ENCODE measurements at places on chromosomes 13 and 19.

DNA sequence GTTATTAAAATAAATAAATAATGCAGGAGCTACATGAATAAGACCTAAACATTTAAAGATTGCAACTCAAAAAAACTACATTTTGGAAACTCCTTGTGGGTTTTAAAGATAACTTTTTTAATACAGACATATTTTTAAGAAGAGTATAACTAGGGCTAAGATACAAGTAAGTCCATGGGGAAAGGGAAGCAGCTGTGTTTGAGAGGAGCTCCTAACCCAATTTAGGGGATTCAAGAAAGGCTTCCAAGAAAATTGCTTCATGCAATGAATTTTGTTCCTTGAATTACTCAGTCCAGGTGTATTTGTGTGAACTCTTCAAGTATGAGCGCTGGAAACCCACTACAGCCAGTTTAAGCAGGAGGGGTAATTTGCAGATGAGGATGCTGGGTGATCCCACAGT, 44.1 kb upstream of the C13orf42 start:
- DNase-seq, result no peak

GRCh38 chr13:33323801-33324510, 38.4 kb upstream of the STARD13 start:
- peak; percentile 20 for DNase-seq

DNA sequence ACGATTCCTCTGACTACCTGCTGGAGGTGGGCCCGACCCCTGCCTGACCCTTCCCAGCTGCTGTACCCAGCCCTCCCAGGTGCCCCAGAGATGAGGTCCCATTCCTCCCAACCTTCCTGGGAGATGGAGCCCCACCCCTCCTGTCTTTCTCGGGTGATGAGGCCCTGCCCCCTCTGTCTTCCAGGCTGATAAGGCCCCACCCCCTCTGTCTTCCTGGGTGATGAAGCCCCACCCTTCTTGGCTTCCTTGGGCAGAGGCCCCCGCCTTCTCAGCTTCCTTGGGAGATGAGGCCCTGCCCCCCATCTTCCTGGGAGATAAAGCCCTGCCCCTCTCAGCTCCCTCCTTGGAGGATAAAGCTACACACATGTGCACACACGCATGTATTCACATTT, 47.9 kb downstream of the CERS4 start:
- no peak for DNase-seq

DNA sequence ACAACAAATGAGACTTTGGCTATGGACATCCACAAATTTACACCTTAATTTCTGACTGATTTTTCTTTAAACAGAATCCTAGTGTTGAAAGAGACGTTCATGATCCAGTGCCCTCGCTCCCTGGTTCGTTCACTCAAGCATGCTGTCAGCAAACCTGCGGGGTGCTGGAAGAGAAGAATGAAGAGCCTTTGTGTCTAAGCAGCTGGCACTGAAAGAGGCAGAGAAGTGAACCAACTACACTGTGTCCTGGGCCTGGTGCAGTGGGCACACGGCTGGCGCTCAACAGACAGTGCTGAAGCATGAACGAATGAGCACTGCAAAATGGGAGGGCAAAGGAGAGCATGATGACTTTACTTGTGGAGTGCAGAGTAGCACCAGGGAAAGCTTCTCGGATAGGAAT, 46.8 kb downstream of the MIPEP start:
- no peak for DNase-seq

DNA sequence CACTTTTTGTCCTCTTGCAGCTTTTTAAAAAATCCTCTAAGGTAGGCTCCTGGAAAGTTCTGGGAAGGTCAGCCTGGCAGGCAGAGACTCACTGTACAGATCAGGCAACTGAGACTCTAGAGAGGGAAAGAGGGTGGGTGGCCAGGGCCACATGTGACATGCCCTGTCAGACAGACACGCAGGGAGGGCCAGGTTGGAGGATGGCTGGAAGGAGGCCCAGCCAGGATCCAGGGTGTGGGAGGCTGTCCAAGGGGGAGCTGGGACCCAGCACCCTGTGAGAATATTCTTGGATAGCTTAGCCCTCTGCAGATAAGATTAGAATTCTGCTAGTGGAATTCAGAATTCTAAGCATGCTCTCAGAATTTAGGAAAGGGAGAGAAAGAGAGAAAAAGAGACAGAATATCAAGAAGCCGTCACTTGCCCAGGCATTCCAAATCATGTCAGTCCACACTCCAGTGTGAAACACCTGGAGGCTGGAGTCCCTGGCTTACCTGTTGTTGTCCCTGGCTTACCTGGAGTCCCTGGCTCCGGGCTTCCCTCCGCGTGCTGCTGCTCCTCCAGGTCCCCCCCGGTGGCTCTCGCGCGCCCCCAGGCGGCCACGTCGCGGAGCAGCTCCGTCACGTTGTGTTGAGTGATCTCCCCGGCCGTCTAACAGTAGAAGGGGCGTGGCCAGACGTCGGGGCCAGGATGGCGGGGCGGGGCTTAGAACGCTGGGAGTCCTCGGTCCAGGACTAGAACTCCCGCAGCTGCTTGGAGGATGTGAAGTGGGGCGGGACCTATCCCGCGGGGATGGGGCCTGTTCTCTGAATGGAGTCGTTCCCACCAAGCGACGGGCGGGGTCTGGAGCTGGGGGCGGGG, 2.8 kb upstream of the TNNI3 start:
- DNase-seq, result peak; percentile 96

GRCh38 chr13:111161601-111162600, 46.8 kb downstream of the ARHGEF7 start:
- DNase-seq, result no peak

- DNase-seq, result no peak
These were observed 8.5 kb downstream of the FOXO1 start for GRCh38 chr13:40657951-40658350.

DNA sequence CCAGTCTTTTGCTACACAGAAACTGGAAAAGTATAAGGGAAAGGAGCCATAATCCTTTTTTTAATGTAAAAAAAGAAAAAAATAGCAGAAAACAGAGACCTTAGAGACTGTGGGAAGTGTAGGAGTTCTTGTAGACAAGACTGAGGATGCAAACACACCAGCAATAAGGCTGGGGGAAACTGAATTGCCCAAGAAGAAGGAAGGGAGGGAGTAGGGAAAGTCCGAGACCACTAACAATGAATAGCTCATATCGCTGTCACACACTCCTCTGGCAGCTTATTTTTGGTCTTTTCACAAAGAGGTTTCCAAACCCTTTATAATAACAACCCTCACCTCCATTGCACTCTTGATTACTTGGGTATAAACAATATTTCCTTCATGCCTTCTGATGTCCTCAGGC, 952.0 kb downstream of the SLITRK5 start:
- no peak for DNase-seq

- DNase-seq, result no peak
These were observed 256.4 kb downstream of the IRS2 start for GRCh38 chr13:109529964-109530363.

- peak; percentile 83 for DNase-seq
These were observed 32.9 kb upstream of the SACS start for GRCh38 chr13:23466144-23467002.

DNA sequence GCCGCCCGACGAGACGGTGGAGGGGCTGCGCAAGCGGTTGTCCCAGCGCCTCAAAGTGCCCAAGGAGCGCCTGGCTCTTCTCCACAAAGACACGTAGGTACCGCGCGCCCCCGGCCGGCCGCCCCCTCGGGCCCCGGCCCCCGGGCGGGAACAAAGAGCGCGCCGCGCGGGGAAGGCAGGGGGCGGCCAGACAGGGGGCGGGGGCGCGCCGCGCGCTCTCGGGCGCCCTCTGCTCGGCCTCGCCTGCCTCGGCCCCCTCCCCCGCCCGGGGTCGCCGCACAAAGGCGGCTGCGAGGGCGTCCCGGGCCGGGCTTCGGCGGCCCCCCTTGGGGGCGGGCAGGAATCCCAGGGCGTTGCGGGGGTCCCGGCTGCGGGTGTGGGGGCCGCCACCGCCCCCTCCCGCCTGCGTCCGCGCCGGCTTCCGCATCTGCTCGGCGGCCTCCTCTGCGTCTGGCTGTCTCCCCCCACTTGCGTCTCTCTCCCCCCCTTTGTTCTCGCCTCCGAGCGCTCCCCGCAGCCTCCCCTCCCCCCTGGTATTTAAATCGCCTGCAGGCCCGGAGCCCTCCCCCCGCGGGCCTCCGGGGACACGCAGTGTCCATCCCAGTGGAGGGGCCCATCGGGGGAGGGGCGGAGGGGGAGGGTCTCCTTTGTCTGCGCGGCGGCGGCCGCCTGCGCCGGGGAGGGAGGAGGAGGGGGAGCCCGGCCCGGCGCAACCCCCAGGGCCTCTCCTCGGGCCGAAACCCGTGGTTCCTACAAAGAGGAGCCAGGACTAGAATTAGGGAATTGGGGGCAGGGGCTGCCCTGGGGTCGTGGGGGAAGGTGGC, 2.3 kb downstream of the MIDN start:
- DNase-seq, result no peak

- DNase-seq, result peak; percentile 84
These were observed 730 bp downstream of the NRTN start for GRCh38 chr19:5805462-5806132.

DNA sequence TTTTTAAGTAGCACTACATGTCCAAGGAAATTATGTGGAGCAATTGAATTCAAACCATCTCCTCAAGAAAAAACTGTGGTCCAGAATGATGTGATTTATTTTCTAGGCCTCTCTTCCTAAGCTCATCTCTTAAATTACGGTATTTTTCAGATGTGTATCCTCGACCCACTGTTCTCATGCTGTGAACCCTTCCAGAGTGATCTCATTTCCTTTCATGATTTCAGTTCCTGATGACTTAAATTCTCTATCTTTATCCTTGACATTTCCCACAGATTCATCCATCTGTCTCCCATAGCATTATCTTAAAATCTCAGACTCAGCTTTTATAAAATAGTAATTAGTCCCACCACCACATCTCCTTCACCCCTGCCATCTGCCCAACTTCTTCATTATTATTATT, 117.6 kb upstream of the SPRY2 start:
- no peak for DNase-seq

GRCh38 chr19:16594131-16594586, 21.9 kb upstream of the SLC35E1 start:
- no peak for DNase-seq

GRCh38 chr19:10764340-10764894, 46.5 kb downstream of the DNM2 start:
- no peak for DNase-seq

DNA sequence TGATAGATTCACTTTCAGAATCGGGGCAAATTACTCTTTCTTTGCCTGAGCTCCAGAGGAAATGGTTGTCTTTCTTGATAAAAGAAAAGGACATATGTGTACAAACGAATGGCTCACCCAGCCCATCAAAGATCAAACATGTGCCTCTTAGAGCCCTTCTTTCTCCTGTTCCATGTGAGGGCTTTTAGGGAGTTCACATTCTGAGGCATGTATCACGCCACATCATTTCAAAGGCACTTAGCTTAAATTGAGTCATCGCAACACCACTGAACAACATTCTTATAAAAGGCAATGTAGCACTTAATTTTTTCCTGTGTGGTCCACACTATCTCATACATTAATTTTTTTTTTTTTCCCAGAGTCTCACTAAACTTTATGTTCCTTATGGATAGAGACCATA, 521.0 kb downstream of the SUCLA2 start:
- DNase-seq, result peak; percentile 48

DNA sequence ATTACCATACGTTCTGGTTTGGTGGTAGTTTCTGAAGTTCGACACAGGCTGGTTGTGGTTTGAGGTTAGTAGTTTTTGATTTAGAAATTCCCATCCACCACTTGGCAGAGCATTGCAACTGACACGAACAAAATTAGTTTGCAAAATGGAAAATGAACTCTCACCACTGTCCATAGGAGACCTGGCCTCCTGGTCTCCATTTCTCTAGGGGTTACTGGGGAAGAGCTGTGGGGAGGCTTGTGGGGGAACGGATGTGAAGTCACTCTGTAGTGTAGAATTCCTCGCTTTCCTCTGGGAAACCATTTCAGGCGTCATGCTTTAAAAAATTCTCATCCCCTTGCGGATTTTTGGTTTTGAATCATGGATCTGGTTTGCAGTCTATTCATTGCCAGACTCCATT, 321.5 kb upstream of the MAB21L1 start:
- no peak for DNase-seq

GRCh38 chr19:45455707-45456499, 11.9 kb upstream of the FOSB start:
- peak; percentile 95 for DNase-seq

GRCh38 chr19:43983544-43983911, 460 bp upstream of the ZNF155 start:
- no peak for DNase-seq

DNA sequence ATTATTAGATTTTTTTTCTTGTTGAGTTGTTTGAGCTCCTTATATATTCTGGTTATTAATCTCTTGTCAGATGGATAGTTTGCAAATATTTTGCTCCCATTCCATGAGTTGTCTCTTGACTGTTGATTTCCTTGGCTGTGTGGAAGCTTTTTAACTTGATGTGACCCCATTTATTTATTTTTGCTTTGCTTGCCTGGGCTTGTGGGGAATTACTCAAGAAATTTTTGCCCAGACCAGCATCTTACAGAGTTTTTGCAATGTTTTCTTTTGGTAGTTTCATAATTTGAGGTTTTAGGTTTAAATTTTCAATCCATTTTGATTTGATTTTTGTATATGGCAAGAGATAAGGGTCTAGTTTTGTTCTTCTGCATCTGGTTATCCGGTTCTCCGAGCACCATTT, 124.7 kb downstream of the PCCA start:
- DNase-seq, result no peak

DNA sequence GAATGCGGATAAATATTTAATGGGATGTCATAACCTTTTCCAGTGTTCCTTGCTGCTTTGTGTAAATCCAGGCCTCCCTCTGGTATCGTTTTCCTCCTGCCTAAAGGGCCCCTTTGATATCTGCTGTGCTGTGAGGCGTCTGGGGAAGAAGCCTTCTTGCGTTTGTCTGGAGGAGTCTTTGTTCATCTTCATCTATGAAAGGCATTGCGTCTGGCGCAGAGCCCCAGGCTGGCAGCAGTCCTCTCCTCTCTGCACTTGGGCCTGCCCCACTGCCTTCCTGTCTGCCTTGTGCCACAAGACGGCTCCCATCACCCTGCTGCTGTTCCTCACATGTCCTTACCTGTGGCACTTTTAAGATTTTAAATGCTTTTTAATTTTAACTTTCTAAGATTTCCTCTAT, 9.8 kb downstream of the PROZ start:
- DNase-seq, result no peak

DNA sequence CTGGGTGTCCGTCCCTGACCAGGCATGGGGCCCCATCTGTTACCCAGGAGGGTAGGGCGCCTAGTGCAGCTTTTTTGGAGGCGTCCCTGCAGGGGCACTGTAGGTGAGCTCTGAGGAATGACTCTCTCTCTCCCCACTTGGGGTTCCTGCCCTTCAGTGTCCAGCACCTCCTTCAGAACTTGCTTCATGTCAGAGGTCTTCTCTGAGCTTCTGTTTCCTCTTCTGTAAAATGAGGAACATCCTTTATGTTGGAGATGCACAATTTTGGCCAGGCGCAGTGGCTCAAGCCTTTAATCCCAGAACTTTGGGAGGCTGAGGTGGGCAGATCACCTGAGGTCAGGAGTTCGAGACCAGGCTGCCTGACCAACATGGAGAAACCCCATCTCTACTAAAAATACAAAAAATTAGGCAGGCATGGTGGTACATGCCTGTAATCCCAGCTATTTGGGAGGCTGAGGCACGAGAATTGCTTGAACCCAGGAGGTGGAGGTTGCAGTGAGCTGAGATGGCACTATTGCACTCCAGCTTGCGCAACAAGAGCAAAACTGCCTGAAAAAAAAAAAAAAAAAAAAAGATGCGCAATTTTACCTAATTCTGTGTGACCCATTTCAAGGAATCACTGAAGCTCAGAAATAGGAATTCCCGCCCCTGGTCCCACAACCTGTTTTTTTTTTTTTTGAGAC, 15.2 kb upstream of the PIK3R2 start:
- DNase-seq, result no peak

GRCh38 chr19:18073197-18073596, 13.5 kb downstream of the IL12RB1 start:
- DNase-seq, result no peak
